Endothelial cell of umbilical vein (primary cell): ENCODE measurements at places on chromosomes 7 and 10. TPM values are rescaled to one million over a fixed set of nuclear protein-coding genes. Genes with fewer than 3 reads are reported as not detected.

The PTPN20 gene
- 0.05 TPM in 1 of 2 replicates, not detected in the other for polyA plus RNA-seq

DNA sequence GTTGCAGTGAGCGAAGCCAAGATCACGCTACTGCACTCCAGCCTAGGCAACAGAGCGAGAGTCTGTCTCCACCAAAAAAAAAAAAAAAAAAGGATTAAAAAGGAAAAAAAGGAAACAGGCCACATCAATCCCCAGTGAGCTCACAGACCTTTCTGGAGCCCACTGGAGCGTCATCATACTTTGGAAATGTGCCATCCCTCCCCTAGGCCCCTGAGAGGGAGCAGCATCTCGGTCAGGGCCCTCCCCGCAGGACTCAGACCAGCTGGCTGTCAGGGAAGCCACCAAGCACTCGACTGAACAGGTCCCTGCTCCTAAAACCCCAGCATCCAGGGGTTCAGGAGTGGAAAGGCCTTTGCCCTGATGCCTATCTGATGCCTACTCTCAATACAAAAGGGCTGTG lies 97.9 kb upstream of the SH2B2 start:
- H3K36me3 ChIP-seq, result no peaks in the 10 kb centered on the region
- H3K27me3 ChIP-seq, result no peaks in the 10 kb centered on the region
- no peak overlapping the region for H3K27ac ChIP-seq
- no peak for DNase-seq
- H3K4me3 ChIP-seq, result no peak overlapping the region

DNA sequence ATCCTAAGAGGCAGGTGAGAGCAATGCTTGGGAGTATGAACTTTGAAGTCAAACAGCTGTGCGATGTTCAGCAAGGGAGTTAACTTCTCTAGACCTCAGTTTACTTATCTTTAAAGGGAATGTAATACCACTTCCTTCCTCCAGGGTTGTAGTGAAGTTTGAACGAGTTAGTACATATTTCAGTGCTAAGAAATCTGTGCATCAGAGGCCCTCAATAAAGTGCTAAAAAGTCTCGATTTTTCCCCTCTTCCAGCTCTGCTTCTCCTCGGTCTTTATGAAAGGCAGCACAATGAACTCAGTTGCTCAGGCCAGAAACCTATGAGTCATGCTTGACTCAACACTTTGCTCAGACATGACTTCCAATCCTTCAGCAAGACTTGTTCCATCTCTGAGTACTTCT lies 418.9 kb downstream of the MDFIC start:
- no peaks in the 10 kb centered on the region for H3K4me1 ChIP-seq
- H3K27ac ChIP-seq, result no peak overlapping the region
- H3K4me3 ChIP-seq, result no peak overlapping the region

The NEUROD6 gene
- polyA plus RNA-seq, result not detected in 2 replicates

DNA sequence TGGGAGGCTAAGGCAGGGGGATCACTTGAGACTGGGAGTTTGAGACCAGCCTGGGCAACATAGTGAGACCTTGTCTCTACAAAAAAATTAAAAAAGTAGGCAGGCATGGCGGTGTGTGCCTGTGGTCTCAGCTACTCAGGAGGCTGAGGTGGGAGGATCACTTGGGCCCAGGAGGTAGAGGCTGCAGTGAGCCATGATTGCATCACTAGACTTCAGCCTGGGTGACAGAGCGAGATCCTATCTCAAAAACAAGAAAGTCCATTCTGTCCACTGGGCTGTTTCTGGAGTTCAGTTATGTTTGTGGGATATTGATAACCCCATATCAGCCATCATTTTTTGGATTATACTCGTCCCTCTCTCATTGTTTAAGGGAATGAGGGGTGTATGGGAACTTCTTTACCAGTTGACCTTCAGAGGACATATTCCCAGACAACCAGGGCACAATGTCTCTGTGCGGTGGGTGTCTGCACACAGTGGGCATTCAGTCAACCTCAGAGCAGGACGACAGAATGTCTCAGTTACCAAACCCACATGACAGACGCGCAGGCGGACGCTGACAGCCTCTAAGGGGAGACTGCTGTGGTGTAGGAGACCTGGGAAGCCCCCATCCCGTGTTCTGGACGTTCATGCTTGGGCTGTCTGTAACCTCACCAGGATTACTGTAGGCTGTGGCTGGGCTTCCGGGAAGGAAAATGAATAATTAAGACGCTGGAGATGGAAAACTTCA lies 69.4 kb downstream of the CARD11 start:
- H3K36me3 ChIP-seq, result peaks cover 1% of the 10 kb centered on the region
- no peaks in the 10 kb centered on the region for H3K27me3 ChIP-seq
- no peak overlapping the region for H3K27ac ChIP-seq
- no peaks in the 10 kb centered on the region for H3K4me1 ChIP-seq
- H3K4me3 ChIP-seq, result no peak overlapping the region
- DNase-seq, result no peak

- H3K36me3 ChIP-seq, result no peaks in the 10 kb centered on the region
- no peaks in the 10 kb centered on the region for H3K27me3 ChIP-seq
- H3K4me1 ChIP-seq, result no peaks in the 10 kb centered on the region
- H3K27ac ChIP-seq, result no peak overlapping the region
- DNase-seq, result no peak
- H3K4me3 ChIP-seq, result no peak overlapping the region
Observed at GRCh38 chr7:98488167-98488566, 87.3 kb upstream of the BAIAP2L1 start.

GRCh38 chr10:725786-726185 lies 36.3 kb upstream of the DIP2C start:
- no peak for DNase-seq
- no peaks in the 10 kb centered on the region for H3K27me3 ChIP-seq
- H3K27ac ChIP-seq, result no peak overlapping the region
- no peaks in the 10 kb centered on the region for H3K36me3 ChIP-seq
- no peaks in the 10 kb centered on the region for H3K4me1 ChIP-seq

DNA sequence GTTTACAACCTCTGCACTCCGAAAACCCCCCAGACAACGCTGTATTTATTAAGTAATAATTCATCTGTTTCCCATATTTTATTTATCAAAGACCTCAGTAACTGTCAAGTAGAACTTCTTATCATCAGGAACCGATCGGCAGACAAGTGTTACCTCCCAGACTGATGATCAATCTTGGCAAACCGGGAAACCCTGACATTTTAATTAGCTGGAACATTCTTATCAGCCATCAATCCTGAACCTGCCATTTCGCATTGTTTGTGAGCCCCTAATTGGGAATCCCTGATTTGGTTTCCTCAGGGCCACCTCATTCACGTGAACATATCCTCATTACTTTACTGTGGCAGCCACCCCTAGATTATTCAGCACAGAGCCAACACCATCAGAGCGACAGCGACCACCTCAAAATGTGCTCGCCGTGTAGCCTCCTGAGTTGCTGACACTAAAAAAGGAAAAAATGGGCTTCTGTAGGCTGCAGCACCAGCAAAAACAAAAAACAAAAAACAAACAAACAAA lies 93.6 kb upstream of the SDK1 start:
- no peak for DNase-seq
- no peaks in the 10 kb centered on the region for H3K27me3 ChIP-seq
- no peak overlapping the region for H3K27ac ChIP-seq
- H3K4me1 ChIP-seq, result no peaks in the 10 kb centered on the region
- no peak overlapping the region for H3K4me3 ChIP-seq
